ENCODE measurements at places on chromosomes 7 and 10. TPM values are rescaled to one million over a fixed set of nuclear protein-coding genes. Genes with fewer than 3 reads are reported as not detected.

The NPY4R gene
- total RNA-seq: under 0.01 TPM

- no peak within 1 kb of the TSS for H3K4me3 ChIP-seq
- H3K4me1 ChIP-seq: no peaks in the 10 kb centered on the region
- no peaks in the 10 kb centered on the region for H3K36me3 ChIP-seq
- H3K27me3 ChIP-seq: peaks cover 9% of the 10 kb centered on the region
- H3K27ac ChIP-seq: no peak within 1 kb of the TSS
These were observed at the start of gene C10orf90 for GRCh38 chr10:126670056-126670894. Gene C10orf90 (minus strand): TSS chr10:126670693. CDS start chr10:126670480, 213 bp downstream.

The SLC18A3 gene
- not detected for total RNA-seq

DNA sequence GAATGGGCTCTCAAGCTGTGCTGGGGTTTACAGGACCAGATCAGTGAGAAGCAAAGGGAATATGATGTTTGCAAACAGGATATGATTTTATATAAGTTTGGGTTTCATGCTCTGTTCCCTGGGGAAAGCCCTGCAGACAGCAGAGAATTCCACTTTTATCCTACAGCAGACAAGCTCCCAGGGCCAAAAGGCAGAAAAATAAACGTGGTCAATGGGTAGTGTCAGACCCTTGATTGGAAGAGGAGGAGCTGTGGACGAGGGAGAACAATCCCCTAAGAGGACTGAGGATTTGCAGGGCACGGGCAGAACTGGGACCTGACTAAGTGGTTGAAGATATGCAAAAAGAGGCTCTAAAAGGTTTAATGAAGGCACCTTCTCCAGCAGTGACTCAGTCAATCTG is 275.3 kb downstream of the HDAC9 start:
- peak overlapping the region; percentile 38 for H3K4me3 ChIP-seq
- peaks cover 40% of the 10 kb centered on the region for H3K4me1 ChIP-seq
